ENCODE measurements at places on chromosomes 7 and 10. TPM values are rescaled to one million over a fixed set of nuclear protein-coding genes. Genes with fewer than 3 reads are reported as not detected.

GRCh38 chr10:104028146-104028545 lies 57.5 kb downstream of the COL17A1 start:
- no peak for DNase-seq

DNA sequence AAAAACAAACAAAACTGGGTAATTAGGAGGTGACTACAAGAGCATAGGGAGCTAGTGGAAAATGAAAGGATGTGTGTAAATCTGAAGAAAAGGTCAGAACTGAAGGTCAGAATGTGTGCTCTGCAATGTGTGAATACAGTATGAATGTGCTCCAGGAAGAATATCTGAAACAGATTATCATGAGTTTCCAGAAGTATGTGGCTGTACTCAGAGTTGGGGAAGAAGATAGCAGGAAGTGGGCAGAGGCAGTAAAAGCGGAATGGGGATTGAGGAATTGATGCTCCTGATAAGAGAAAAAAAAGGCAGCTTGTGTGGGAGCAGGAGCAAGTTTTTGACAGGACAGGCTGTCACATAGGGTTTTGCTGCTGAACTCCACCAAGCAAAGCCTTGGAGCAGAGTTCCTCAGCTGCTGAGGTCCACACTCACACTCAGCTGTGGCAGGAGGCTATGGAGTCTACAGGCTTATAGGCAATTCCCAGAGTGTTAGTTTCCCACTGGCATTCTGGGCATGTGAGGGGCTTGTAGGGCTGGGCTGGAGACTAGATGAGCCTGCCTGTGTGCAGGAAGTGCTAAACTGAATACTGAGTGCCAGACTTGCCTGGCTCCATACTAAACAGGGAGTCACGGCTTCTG lies 22.9 kb downstream of the H2AZ2 start:
- no peak for DNase-seq

DNA sequence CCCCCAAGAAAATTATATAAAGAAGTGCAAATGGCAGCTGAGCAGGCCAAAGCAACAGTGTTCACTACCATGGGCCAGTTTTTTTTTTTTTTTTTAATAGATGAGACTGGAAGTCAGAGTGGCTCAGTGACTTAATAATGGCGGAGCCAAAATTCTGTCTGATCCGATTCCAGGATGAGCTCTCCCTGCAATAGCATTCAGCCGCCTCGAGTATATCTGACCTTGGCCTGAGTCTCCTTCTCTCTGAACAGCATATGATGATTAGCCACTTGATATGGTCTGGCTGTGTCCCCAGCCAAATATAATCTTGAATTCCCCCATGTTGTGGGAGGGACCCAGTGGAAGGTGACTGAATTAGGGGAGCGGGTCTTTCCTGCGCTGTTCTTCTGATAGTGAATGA lies 76.7 kb upstream of the PRLHR start:
- DNase-seq, result no peak

DNA sequence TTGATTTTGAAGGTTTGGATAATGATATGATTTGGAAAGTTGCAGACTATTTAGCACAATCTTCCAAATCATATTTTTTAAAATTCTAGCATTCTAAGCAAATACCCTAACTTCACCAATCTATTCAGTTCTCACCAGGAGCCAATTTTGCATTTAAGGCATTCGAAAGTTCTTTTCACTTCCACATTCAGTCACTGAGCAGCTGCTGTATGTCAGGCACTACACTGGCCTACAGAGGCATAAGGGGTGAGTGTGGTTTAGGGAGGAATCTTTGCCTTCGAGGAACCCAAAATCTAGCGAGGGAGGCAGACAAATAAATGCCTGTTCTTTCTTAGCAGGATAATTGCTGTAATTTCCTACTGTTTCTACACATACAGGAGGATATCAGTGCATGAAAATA lies 10.7 kb upstream of the UCN3 start:
- DNase-seq, result no peak

- DNase-seq, result peak; percentile 53
Observed at GRCh38 chr10:6580279-6581029, 378 bp upstream of the PRKCQ start.

DNA sequence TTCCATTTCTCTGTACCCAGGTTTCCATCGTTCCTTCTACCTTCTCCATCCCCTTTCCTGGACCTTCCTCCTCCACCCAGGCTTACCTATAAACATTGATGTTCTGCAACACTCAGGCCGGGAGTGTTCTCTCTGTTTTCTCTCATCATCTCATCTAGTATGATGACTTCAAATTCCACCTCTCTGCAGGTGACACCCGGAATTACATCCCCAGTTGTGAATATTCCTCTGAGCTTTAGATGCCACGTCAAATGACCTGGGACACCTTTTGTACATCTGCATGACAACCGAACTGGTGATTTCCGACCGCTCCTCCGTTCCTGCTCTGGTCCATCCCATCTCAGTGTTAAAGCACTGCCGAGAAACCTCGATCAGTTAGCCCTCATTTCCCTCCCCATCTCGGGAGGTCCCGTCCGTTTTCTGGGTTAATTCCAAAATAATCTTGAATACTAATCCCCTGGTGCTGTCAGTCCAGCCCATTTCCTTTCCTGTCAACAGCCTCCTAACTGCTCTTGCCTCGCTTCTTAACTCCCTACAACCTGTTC lies 76.7 kb upstream of the SAMD8 start:
- no peak for DNase-seq

DNA sequence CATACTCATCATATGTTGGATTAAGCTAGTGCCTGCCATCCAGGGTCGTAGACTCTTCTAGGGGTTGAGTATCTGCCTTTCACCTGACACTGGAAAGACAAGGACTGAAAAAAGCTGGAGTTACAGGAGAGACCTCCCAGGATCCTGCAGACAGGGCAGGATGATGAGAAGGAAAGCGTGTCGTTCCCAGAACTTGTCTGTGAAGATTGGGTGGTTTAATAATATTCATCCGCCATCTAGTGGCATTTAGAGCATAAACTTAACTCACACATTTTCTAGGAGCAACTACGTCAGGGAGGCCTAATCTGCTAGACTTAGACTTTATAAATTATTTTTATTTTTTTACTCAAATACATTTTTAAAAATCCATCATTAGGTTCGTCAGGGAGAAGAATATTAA lies 59.6 kb downstream of the ADRB1 start:
- DNase-seq, result peak; percentile 61

- DNase-seq, result peak; percentile 55
Observed at GRCh38 chr10:60480865-60481563, 91.3 kb upstream of the ANK3 start.

DNA sequence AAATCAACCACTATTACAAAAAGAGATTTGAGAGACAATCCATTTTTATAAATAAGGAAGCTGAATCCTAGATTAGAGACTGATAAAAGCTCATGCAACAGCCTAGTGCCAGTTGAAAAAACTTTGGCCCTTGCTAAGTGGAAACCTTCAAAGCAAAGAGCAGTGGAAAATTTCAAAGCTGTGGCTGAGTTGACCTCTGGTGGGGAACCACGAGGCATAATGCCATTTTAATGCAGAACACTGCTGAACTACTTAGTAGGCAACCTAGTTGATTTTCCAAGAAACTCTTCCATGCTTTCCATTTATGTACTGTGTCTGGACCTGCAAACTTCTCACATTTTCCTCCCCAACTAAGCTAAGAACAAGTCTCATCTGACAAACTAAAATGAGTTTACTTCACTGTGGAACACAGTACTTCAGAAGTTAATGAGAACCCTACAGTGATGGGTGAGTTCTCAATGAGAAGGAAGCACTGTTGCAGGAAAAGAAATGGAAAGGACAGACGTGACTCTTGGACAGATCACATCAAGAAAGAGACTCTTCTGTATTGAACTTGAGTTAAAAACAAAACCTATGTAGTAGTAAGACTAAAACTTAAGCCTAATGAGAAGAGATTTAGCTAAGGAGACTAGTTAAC lies 19.5 kb downstream of the FZD9 start:
- no peak for DNase-seq

- DNase-seq, result no peak
Observed at GRCh38 chr10:130495116-130495862, 359.1 kb downstream of the GLRX3 start.

- DNase-seq, result no peak
Observed at GRCh38 chr7:132933072-132933458, 148.8 kb downstream of the CHCHD3 start.

GRCh38 chr7:45306752-45307305 lies 149.2 kb downstream of the RAMP3 start:
- DNase-seq, result no peak

- no peak for DNase-seq
Observed at GRCh38 chr10:82683945-82684344, 809.0 kb downstream of the NRG3 start.

DNA sequence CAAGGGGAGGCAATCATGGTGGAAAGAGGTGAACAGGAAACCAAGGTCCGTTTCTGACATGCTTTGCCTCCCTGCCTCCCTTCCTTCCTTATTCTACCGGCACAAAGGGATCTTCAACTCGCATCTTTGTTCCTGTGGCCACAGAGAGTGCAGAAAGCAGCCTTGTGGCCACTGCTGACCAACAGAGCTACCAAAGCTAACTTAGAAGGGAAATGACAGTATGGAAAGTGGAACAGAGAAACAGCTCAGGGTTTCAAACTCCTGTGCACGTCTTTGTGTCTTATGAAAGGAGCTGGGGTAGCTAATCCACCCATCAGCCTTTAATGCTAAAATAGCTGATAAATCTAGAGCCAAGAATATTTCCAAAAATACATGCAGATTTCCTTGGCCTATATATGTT lies 588.0 kb downstream of the SORCS1 start:
- DNase-seq, result no peak

DNA sequence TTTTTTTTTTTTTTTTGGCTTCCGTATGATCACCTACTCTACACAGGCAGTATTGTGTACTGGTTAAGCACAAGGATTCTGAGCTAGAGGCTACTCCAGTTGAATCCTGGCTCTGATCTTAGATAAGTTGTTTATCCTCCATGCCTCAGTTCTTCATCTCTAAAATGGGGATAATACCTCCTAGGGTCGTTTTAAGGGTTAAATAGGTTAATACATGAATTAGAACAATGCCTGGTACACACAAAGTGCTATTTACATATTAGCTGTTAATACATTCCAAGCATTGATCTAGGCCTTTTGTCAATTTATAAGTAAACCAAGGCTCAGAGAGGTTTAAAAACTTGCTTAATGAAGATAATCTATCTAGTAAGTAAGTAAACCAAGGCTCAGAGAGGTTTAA lies 59.0 kb downstream of the ST7 start:
- DNase-seq, result no peak

GRCh38 chr7:41058986-41059741 lies 643.7 kb downstream of the INHBA start:
- no peak for DNase-seq

GRCh38 chr10:99661377-99661763 lies 2.1 kb downstream of the ENTPD7 start:
- no peak for DNase-seq

- no peak for DNase-seq
Observed at GRCh38 chr10:131909014-131909808, 8.4 kb downstream of the PPP2R2D start.

GRCh38 chr10:23364378-23364777 lies 19.8 kb upstream of the C10orf67 start:
- DNase-seq, result no peak

GRCh38 chr7:134174795-134175261 lies 47.7 kb downstream of the LRGUK start:
- DNase-seq, result no peak

- DNase-seq, result no peak
Observed at GRCh38 chr10:105188737-105189462, 547.8 kb downstream of the SORCS3 start.

AQP1 gene
- 91.9 TPM for polyA plus RNA-seq

LIPJ gene
- polyA plus RNA-seq, result not detected

LIPK gene
- polyA plus RNA-seq, result 4.2 TPM

SFXN2 gene
- 7.9 TPM for polyA plus RNA-seq

CREB5 gene
- 27.5 TPM for polyA plus RNA-seq

RTKN2 gene
- 3.2 TPM for polyA plus RNA-seq

FAM24B gene
- 3.0 TPM for polyA plus RNA-seq

SPDYE1 gene
- polyA plus RNA-seq, result 0.32 TPM

MYH16 gene
- not detected for polyA plus RNA-seq

GCK gene
- 4.9 TPM for polyA plus RNA-seq

KEL gene
- 1.7 TPM for polyA plus RNA-seq
